Bronchial epithelial cell (primary cell): ENCODE measurements at places on chromosomes 11 and 22. TPM values are rescaled to one million over a fixed set of nuclear protein-coding genes. Genes with fewer than 3 reads are reported as not detected.

GRCh38 chr22:35435201-35435740 is 35.3 kb downstream of the MCM5 start:
- no peak for DNase-seq

GRCh38 chr11:2530855-2531200 is 86.0 kb downstream of the KCNQ1 start:
- no peak for DNase-seq

DNA sequence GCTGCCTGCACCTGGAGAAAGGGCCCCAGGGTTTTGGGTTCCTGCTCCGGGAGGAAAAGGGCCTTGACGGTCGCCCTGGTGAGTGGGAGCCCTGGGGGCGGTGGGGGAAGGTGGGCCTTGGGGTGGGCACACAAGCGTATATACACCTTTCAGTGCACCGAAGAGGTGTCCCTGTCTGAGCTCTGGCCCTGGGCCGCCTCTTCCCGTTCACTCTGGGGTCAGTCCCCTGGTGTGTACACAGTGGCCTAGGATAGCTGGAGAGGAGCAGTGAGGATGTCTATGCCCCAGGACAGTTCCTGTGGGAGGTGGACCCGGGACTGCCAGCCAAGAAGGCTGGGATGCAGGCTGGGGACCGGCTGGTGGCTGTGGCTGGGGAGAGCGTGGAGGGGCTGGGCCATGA is 2.8 kb downstream of the NHERF4 start:
- no peak for DNase-seq

The TTC36 gene
- 0.51 TPM in 1 of 2 replicates, not detected in the other for total RNA-seq

The EIF4G2 gene
- total RNA-seq, result 384 and 624 TPM in 2 replicates

The RFPL3 gene
- total RNA-seq, result not detected in 2 replicates
